ENCODE measurements at places on chromosomes 1 and 21. TPM values are rescaled to one million over a fixed set of nuclear protein-coding genes. Genes with fewer than 3 reads are reported as not detected.

Gene WDR64
- not detected for total RNA-seq

Gene LRRC42
- total RNA-seq: 46.7 TPM

Gene CCDC185
- not detected for total RNA-seq

Gene PTGER3
- 0.75 TPM for total RNA-seq

Gene PDZK1
- total RNA-seq: 5.0 TPM

Gene SPRR2G
- not detected for total RNA-seq

Gene HSD11B1
- total RNA-seq: 0.75 TPM

Data from epithelial cell of proximal tubule (primary cell).